ENCODE measurements at places on chromosomes 16 and 17.

- no peak for DNase-seq
Measured at GRCh38 chr17:9218911-9219310, 197.6 kb downstream of the NTN1 start.

DNA sequence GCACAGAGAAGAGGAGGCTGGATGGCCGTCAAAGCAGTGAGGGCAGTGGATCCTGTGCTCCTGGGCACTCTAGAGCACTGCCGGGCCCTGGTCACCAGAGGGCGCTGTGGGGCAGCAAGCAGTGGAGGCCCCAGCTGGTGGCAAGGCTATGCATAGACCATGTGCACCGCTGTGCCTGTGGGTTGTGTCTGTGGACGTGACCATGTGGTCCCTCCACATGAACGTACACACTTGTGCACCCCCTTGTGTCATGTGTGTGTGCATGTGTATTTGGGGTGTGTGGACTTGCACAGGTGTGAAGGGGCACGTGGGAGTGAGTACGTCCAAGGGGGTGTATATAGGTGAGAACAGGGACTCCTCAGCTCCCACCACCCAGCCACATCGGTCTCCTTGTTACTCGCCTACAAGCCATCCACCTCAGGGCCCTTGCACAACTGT is 4.4 kb upstream of the MAP2K3 start:
- peak; percentile 85 for DNase-seq

DNA sequence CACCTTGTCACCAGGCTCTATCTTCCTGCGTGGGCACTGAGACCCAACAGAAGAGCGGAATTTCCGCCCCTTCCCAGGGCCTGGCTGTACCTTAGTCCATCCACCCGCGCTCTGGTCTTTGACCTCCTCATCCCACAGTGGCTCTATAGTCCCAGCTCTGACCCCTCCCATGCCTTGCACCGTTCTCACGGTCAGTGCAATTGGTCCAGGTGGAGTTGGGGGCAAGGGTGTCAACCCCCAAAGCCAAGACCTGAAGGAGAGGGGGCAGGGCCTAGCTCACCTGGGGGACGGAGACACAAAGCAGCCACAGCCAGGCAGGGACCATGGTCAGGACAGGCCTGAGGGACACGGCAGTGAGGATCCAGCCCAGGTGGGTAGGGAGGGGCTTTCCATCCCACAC is 944 bp downstream of the CDH16 start:
- DNase-seq: no peak

DNA sequence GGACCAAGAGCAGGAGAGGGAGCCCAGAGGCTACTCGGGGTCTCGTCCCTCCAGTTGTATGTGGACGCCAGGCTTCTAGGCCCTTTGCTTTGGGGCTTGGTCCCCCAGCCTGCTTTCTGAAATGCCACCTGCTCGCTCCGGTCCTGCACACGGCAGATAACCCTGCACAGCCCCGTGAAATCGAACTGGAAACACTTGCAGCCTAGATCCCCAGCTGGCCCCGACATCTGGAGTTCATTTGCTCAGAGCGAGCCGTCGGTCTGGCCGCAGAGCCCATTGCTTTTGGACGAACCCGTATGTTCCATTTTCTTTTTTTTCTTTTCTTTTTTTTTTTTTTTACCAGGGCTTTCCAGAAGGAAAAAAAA is 22.9 kb downstream of the C1QTNF1 start:
- DNase-seq: no peak

DNA sequence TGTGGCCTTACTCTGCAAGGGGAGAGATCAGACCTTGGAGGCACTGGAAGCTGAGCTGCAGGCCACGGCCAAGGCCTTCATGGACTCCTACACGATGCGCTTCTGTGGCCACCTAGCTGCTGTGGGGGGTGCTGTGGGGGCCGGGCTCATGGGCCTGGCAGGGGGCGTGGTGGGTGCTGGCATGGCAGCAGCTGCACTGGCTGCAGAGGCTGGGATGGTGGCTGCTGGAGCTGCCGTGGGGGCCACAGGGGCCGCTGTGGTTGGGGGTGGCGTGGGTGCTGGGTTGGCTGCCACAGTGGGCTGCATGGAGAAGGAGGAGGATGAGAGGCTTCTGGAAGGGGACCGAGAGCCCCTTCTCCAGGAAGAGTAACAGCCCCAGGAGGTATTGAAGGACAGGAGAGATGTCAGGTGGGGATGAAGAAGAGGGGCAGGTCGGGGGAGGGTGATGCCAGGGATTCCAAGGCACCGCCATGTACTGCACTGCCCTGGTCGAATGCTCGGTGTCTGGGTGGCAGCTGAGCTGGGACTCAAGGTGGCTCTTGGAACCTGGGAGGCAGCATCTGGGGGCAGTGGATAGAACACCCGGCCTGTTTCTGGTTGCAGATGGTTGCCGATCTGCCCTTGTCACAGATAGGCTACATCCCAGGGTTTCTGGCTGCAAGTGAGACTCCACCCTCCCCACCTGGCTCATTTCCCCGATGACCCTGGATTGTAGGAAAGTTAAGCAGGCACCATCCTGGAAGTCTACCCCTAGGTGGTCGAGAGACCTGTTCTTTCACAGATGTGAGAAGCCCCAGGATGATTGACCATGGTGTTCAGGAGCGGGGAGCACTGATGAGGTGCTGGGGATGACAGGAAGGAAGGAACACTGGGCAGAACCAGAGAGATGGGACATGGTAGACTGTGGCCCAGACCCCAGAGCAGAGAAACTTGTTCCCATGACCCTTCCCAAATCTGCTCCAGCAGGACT is 5.1 kb downstream of the RNF112 start:
- DNase-seq: no peak

DNA sequence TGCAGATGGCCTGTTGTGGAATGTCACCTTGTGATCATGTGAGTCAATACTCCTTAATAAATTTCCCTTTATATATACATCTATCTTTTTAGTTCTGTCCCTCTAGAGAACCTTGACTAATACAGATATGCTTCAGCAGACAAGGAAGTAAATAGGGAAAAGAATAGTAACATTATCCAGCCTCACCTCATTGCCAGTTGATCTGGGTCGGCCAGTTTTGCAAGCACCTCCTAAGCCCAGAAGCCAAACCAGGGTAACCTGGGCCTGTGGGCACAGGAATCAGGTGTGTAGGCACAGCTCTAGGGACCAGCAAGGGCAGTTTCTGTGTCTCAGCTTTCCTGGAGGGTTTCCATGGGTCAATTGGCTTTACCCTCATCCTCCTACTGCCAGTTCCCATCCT is 11.9 kb upstream of the CCL17 start:
- DNase-seq: no peak

DNA sequence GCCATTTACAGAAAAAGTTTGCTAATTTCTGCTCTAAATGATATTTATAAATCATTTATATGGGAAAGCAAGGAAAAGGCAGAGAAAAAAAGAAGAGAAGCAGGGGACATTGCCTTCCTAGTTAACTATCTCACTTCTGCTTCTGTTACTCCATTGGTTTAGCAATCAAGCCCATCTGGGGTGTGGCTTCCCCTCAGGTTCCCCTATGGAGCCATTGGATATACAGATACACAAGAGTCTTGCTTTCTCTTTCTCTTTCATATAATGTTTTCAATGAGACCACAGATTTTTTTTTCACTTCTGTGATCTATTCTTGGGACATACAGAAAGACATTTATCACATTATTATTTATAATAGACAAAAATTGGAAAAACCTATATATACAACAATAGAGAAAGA is 105.6 kb upstream of the TOM1L1 start:
- no peak for DNase-seq

DNA sequence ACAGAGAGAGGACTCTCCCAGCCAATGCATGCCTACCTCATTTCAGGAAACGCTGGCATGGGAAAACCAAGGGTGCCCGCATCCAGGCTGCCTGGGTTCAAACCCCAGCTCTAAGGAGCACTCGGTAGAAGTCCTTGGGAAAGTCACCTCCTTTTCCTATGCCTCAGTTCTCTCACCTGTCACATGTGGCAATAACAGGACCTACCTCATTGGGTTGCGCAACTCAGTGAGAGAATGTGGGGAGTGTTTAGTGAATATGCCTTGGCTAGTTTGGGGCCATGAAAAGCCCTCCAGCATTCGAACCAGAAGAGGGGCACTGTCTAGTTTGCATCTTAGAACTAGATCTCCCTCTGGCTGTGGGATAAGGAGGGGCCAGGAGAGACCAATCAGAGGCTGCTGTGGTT is 9.0 kb upstream of the NXPH3 start:
- DNase-seq: no peak

GRCh38 chr16:27320261-27321012 is 6.7 kb downstream of the IL4R start:
- DNase-seq: no peak

DNA sequence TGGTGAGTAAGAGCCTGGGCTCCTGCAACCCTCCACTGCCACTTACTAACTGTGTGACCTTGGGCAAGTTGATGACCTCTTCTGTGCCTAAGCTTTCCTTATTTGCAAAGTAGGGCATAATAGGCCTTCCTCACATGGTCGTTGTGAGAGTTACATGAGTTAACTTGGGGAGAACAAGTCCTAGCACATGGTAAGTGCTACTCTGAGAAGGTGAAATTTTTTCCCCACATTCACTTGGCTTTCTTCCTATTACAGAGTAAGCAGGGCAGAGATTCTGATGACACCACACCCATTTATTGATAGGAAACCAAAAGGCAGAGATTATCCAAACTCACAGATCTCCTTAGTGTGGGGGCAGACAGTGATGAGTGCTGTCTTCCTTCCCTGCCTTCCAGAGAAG is 1.6 kb downstream of the KCNH4 start:
- no peak for DNase-seq

DNA sequence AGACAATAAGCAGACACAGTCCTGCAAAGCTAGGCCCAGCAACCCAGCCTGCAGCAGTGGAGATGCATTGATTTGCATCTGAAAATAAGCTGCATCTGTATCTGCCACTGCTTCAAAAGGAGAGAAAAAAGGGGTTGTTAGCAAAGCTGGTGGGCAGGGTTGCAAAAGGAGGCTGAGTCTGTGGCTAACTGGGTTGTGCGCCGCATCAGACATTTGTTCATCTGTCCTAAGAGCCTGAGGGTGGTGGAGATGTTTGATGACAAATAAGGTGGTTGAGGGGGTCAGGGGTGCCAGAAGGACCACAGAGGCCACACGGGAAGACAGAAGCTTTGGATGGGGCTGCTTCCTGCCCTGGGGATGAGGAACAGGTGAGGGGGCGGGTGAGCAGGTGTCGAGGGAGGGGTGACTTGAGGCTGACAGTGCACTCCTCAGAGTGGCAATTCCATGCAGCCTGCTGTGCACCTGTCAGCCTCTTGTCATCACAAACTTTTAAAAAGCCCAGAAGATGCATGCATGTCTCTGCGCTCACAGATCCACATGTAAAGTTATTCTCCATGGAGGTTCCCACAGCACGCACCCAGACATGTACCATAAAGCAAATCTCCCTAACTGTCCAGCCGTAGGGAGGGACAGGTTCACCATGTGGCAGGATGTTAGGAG is 35.4 kb downstream of the WSB1 start:
- DNase-seq: no peak

GRCh38 chr16:31354394-31355291 is at the start of gene ITGAX:
Gene ITGAX, plus strand, starts transcription at chr16:31355176. Its CDS starts 79 bp downstream, at chr16:31355255.
- peak; percentile 80 for DNase-seq

GRCh38 chr17:58285422-58285810 is 4.7 kb upstream of the MPO start:
- DNase-seq: no peak

DNA sequence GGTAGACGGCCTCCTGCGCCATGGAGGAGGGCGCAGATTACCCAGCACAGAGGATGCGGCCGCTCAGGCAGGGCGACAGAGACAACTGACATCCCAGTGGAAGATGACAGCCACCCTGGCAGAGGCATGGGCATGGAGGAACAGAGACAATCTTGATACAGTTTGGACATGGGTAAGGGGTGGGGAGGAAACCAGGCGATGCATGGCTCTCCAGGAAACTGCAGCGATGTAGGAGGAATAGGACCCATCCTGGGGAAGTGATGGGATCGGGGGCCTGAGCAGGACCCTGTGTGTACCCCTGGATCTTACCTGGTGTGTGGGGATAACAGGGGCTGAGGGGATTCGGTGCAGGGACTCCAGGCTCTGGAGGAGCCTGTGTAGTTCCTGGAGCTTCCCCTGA is 4.6 kb downstream of the OSBPL7 start:
- DNase-seq: no peak

- DNase-seq: no peak
Measured at GRCh38 chr17:68035131-68035522, 408 bp upstream of the KPNA2 start.

DNA sequence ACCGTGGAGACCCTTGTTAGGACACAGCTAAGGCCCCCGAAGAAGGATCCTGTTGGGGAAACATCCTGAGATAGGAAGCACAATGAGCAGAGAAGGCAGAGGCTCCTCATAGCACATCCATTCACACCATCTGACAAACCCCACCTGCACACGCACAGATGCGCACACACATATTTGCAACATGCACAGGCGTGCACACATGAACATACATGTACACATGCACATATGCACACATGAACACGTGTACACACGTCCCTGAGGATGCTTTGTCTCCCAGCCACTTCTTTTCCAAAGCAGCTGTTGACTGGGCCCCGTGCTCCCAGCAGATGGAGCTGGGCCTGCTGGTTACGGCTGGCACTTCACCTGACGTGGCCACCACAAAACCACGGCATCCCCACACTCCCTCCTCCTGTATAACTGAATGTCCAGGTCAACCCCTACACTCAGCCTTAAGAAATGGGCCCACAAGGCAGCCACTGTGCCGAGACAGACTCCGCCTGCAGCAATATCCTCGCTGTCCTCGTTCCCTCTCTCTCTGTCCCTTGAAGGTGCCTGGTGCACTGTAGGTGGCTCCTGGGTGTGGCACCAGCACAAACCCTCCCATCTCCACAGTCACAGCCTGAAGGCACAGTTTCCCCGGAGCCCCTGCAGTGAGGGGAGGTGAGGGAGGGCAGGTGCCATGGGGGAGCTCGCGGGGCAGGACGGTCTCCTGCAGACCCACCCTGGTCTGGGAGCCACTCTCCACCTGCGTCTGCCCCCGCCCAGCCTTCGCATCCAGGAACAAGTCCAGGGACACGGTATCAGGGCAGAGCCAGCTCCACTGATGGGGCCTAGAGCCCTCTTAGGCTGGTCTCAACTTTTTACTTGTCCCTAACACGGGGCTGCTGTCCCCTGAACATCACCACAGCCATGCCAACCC is 183.0 kb downstream of the RBFOX3 start:
- no peak for DNase-seq

- no peak for DNase-seq
Measured at GRCh38 chr17:39627047-39627711, 427 bp downstream of the PPP1R1B start.

Data from GM12865 (cell line).